ENCODE measurements at places on chromosomes 7 and 10.

- no peak for DNase-seq
These were observed 9.6 kb downstream of the ELN start for GRCh38 chr7:74037609-74038008.

- no peak for DNase-seq
These were observed 74.5 kb downstream of the DGKI start for GRCh38 chr7:137772316-137772715.

GRCh38 chr10:60423920-60424319, 34.2 kb upstream of the ANK3 start:
- no peak for DNase-seq

GRCh38 chr7:2897023-2897422, 52.9 kb upstream of the GNA12 start:
- no peak for DNase-seq

GRCh38 chr7:21334906-21335305, 93.0 kb upstream of the SP4 start:
- no peak for DNase-seq

DNA sequence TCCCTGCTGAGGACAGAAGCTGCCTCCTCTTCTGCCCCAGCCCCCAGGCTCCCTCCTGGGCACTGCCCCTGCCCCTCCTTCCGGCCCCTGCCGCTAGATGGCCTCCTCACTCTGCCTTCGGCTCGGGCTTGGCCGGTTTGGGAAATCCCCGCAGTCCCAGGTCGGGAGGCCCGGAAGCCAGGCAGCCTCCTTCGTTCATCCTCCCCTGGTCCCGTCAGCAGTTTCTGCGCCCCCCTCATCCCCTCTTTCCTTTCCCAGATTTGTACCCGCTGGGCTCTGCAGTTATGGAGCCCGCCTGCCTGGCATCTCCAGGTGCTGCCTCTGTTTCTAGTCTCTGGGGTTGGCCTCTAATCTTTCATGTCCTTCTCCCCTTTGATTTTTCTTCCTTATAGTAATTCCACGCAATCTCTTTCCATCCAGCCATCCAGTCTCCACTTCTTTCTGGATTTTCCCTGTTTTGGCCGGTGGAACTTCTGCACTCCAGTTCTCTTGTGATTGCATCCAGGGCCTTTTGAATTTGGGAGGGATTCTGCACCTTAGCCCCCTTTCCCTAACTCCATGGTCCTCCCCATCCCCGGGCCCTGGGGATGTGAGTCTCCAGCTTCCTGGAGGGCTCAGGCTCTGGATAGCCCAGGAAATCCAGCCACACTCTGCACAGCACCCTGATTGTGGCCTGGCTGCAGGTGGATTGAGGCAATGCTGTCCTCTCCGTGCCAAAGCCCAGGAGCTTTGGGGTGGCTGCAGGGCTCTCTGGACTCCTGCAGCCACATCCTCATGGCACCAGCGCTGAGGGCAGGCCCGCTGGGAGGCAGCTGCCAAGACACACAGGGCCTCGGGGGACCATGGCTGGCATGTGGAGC, 3.3 kb upstream of the SHH start:
- no peak for DNase-seq

GRCh38 chr10:79445977-79446757, 743 bp upstream of the ZCCHC24 start:
- DNase-seq = peak; percentile 59

Data from NCI-H2227 treated with DMSO at 0.1 percent for 48 hours (cell line).